ENCODE measurements at places on chromosomes 3 and 15.

- no peak for DNase-seq
These were observed 14.2 kb upstream of the GATM start for GRCh38 chr15:45392584-45392855.

DNA sequence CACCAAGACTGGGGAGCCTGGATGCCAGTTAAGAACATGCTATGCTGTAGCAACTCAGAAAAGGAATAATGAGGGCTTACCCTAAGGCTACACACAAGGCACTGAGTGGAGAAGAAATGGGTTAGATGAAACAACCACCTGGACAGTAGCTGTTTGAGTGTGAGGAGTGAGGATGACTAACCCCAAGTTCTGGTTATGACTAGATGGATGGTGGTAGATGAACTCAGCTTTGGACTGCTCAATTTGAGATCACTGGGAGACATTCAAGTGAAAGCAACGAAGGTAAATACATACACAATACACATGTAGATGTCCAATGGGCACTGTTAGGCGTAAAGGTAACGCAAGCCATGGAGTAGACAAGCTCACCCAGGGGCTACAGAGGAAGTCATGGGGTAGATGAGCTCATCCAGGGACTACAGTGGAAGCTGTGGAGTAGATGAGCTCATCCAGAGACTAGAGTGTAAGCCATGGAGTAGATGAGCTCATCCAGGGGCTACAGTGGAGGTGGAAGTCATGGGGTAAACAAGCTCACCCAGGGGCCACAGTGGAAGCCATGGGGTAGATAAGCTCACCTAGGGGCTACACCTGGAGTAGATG lies 98.3 kb downstream of the ANO10 start:
- DNase-seq: no peak

- DNase-seq: no peak
These were observed 174.7 kb downstream of the MBNL1 start for GRCh38 chr3:152443212-152444023.

DNA sequence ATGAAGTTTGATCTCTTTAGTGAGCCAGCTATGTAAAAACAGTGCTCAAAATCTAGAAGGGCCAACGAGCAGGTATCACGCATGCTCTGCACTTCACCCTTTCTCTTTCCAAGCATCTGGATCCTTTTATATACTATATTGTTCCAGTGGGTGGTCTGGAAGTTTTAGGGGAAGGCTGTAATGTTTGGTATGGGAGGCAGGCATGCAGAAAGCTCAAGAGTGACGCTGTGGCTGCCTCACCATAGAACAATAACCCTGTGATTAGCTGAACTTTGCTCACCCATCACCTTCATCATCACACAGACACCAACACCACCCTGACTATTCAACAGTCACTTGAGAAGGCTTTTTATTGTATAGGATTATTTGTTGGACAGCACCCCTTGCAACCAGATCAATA lies 81.6 kb downstream of the FBN1 start:
- no peak for DNase-seq

GRCh38 chr3:14505001-14505802 lies 34.9 kb downstream of the GRIP2 start:
- DNase-seq: no peak

GRCh38 chr3:291646-292436 lies 95.3 kb downstream of the CHL1 start:
- DNase-seq: no peak

GRCh38 chr15:65408324-65409035 lies 14.3 kb downstream of the IGDCC4 start:
- no peak for DNase-seq

GRCh38 chr15:100234158-100235029 lies 107.4 kb downstream of the ADAMTS17 start:
- no peak for DNase-seq

- DNase-seq: no peak
These were observed 277.1 kb upstream of the GBE1 start for GRCh38 chr3:82038556-82038955.

DNA sequence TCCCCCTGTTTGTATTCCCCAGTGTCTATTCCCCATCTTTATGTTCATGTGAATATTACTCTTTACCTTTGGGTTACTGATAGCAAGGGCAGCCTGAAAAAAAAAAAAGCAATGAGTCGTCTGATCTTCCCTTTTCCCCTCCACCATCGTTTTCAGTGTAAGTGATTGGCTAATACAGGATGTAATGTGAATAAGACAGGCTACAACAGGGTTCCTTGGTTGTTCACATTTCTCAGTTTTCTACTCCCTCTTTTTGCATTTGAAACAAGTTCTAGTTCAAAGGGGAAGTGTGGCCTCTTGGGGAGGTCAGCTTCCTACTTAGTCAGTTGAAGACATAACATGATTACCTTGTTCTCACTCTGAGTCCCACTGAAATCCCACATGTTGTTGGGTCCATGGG lies 278.0 kb upstream of the TRIM42 start:
- no peak for DNase-seq

DNA sequence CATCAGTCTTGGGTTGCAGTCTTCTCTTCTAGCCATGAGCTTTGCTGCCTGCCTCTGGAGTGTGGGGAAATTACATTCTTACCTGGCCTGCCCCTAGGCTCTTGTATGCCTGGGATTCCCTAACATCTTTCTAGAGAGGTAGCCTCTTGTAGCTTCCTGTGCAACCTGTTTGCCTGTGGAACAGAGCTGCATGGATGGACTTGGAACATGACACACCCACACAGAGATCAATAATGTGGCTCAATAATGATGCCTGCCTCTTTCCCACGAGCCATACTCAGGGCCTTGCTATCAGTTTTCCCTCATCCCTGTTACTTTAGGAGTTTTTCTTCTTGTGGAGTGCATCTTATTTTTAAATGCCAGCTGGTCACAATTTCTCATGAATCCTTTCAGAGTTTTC lies 11.4 kb downstream of the CHCHD6 start:
- no peak for DNase-seq

GRCh38 chr15:89888214-89888804 lies 5.5 kb downstream of the AP3S2 start:
- no peak for DNase-seq

DNA sequence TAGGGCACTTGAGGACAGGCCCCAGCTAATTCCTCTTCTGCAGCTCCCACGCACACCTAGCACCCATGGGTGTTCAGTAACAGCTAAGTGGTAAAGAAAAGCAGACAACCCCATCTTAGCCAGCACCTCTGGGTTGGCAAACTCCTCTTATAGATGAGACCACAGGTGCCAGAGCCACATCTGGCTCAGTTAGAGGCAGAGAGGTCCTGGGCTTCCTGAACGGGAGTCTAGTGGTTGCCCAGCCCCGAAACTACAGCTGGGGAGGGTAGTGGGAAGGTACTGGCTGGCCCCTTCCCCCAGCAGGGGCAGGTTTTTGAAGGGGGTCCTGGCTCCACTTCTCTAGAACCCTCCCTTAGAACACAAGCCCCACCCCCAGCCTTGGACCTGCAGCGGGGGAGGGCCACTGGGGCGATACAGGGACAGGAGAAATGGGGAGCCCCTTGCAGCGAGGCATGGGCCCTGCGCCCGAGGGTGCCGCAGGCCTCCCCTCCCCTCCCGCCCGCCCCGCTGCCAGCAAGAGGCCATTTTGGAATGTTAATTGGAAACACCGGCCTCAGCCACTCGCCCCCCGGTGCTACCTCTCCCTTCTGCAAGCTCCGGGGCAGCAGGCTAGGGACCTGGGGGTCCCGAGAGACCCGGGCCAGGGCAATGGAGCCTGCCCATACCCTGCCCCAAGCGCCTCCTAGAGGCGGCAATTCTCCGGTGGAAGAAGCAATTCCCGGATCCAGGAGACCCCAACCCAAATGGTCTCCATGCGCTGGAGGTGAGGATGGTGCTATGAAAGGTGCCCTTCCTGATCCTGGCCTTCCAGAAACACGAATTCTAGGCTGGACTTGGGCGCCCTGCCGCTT lies 1.5 kb downstream of the DUSP7 start:
- DNase-seq: no peak

- no peak for DNase-seq
These were observed 335.2 kb upstream of the TRIM42 start for GRCh38 chr3:140342668-140343067.

- no peak for DNase-seq
These were observed 128.9 kb downstream of the MCTP2 start for GRCh38 chr15:94360251-94360685.

- no peak for DNase-seq
These were observed 19.0 kb downstream of the STOML1 start for GRCh38 chr15:73972984-73973682.

DNA sequence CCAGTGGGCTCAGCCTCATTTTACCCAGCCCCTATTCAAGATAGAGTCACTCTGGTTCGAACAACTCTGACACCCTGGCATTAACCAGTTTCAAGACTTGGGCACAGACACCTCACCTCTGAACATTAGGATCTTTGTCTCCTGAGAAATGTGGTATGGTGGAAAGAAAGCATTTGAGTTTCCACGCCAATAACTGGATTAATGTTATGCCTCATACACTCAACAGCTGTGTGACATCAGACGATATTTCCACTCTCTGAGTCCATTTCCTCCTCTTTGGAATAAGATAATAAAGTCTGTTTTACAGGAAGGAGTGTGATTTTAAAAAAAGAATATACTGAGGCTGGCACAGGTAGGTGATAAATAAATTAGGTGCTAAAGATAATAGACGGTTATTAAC lies 121.3 kb upstream of the CHL1 start:
- DNase-seq: no peak

- no peak for DNase-seq
These were observed 97.6 kb upstream of the RASGRP1 start for GRCh38 chr15:38662033-38662802.

DNA sequence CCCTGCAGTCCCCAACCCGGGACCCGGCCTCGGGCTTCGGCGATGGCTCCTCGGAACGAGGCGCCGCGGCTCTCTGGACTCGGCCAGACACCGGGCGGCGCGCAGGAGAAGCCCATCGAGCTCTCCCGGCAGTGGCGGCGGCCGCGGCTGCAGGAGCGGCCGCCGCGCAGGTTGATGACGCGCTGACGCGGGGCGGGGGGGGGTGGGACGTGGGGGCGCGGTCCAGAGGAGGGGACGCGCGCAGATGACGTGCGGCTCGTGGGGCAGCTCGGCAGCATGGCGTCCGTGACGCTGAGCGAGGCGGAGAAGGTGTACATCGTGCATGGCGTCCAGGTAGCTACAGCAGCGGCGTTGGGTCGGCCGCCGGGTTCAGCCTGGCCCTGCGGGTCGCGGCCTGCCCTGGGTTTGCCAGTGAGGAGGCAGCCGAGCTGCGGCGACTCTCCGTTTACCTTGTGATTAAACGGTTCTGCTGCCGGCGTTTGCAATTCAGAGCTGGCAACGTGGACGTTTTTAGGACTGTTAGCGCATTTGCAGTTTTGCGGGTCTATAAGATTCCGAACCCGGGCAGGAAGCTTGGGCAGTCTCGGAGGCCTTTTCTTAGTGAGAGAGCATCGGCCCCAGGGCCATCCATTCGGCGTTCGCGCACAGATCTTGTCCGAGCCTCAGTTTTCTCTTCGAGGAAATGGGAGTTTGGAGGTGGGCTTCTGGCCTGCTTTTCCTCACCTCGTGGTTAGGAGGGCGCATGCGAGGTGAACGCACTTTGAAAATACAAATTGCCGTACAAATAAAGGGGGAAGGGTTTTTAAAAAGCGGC lies at the start of the genes EXOSC7 and ZDHHC3:
Gene EXOSC7 (plus strand): TSS at position 243 of the 814 bp plus-strand sequence. CDS start 34 bp downstream, at position 277.
Gene ZDHHC3 (minus strand): TSS at position 173 of the 814 bp plus-strand sequence. CDS start 16,738 bp downstream, outside the sequence.
- DNase-seq: peak; percentile 83
